NCI-H226 (cell line): ENCODE measurements at places on chromosomes 2 and 18.
A peak's percentile ranks its signal among the peaks of the same experiment; 100 is the strongest.

DNA sequence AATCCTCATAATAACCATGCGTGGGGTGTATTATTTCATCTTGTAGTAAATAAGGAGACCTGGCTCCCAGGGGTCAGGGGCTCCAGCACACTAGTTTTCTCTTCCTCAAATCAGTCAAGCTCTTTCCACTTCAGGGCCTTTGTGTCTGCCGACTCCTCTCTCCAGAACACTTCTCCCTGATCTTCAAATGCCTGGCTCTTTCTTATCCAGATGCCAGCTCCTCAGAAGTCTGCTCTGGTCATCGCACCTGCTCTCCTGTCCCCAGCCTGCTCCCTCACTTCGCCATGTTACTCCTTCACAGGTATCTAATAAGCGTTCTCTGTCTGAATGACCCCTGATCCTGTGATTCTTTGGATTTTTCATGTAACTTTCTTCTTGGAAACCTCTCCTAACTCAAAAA lies 62.0 kb downstream of the GYPC start:
- DNase-seq: no peak

DNA sequence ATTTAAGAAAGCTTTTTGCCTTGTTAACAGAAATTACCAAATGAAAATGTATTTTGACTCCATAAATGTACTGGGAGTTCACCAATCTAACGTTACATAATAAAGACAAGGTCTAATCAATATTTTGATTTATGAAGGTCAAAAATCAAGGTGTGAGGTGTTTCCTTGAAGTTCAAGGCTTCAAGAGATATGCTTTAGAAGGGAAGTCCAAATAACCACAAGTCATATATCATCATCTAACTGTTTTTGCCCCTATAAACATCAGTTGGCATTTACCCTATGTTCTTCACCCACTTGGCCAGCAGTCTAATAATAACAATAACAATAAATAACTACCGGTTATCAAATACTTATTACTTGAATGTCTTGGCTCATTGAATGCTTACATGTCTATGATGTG lies 196.1 kb upstream of the ID2 start:
- DNase-seq: no peak

DNA sequence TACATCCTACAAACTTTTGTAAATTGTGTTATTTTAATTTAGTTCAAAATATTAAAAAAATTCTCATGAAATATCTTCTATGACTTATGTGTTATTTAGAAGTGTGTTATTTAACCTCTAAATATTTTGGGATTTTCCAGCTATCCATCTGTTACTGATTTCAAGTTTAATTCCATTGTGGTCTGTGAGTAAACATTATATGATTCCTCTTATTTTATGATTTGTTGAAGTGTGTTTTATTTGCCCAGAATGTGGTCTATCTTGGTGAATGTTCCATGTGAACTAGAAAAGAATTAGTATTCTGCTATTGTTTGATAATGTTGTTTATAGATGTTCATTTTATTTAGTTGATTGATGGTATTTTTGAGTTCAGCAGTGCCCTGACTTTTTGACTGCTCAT lies 136.0 kb downstream of the ZNF804A start:
- no peak for DNase-seq

DNA sequence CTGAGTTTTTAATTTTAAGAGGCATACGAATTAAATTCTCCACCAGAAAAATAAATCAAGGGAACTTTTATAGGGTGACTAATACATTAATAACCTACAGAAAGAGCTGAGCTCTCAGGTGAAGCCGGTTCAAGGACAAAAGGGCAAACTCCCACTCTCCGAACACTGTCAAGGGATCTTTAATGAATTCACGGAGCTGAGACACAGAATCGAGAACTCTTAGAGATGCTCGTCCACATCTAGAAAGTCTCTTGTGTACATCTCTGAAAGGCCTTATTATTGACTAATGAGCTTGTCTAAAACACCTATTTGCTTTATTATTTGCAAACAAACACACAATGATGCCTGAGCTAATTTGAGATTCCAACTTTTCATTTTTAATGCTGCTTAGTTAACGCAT lies 33.3 kb upstream of the PIK3C3 start:
- no peak for DNase-seq

DNA sequence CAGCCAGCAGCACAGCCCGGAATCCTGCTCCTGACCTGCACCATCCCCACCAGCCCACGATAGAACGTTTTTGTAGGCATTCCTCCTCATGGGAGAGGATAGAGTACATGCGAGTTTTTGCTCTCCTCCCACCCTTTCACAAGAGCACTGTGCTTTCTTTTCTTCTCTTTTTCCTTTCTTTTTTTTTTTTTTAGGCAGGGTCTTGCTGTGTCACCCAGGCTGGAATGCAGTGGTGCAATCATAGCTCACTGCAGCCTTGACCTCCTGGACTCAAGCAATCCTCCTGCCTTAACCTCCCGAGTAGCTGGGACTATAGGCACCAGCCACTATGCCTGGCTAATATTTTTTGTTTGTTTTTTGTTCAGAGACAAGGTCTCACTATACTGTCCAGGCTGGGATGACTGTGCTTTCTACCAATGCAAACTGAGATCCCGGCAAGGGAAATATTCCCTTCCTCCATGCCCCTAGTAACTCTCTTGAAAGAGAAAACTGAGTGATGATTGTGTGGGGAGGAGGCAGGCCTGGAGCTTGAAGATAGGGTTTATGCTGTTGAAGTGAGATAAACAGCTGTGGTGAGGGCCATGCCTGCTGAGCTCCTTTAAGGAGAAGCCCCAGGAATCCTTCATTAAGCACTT lies 82.6 kb upstream of the TXNDC2 start:
- DNase-seq: no peak

DNA sequence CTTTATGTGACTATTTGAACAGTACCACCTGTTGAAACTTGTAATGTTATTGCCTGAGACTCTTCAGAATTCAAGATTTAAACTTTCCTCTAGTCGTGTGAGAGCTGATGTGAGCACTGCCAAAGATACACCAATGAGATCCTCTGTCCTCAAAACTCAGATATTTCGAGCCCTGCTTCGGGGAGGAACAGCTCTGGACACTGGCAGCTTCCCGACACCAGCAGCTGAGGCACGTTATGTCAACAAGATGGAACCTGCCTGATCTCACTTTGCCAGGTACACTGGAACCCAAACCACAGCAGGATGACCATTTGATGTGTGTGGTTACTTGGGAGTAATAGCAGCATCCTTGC lies 319.9 kb upstream of the RBMS1 start:
- no peak for DNase-seq

DNA sequence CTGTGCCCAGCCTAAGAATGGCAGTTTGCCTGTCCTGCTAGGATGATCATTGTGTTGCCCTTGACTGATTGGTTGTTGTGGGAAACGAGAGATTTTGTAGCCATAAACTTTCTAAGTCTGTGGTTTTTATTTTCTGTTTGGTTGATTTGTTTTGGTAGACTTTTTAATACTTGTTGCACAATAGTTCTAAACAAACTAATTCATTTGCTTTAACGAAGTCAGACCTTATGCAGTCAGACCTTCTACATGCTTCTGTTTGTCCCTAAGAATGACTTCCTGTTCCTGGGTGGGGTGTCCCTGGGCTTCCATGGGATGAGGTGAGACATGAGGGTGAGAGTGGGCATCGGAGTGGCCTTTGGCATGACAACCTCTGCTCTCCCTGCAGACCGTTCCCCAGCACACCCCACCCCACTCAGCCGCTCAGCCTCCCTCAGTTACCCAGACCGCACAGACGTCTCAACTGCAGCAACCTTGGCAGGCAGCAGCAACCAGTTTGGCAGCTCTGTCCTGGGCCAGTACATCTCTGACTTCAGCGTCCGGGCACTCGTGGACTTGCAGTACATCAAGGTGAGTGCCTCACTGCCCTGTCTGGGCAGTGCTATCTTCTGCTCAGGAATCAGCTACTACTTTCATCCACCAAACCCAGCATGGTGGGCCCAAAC lies 7.8 kb upstream of the CNNM3 start:
- DNase-seq: no peak

GRCh38 chr2:126238251-126238650 lies 417.7 kb upstream of the GYPC start:
- DNase-seq: no peak

- DNase-seq: peak; percentile 3
Observed at GRCh38 chr2:21836261-21836660, 712.5 kb downstream of the TDRD15 start.

DNA sequence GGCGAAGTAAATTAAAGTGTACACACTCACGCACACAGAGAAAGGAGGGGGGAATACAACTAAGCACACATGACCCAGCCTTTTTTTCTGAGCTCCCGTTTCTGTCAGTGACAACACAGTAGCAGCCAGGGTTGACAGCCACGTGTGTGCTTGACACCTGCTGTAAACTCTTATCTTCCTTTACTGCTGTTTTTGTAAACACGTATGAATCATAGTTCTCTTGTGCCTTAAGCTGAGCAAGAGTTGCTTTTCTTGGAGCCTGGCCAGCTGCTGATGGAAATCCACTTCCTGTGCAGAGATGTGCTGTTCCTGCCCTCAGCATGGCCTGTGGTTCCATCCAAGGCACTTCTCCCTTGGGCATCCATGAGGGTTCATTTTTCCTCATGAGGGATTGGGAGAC lies 561.9 kb downstream of the GALR1 start:
- DNase-seq: no peak

- no peak for DNase-seq
Observed at GRCh38 chr2:24012521-24013188, 2.8 kb downstream of the MFSD2B start.

DNA sequence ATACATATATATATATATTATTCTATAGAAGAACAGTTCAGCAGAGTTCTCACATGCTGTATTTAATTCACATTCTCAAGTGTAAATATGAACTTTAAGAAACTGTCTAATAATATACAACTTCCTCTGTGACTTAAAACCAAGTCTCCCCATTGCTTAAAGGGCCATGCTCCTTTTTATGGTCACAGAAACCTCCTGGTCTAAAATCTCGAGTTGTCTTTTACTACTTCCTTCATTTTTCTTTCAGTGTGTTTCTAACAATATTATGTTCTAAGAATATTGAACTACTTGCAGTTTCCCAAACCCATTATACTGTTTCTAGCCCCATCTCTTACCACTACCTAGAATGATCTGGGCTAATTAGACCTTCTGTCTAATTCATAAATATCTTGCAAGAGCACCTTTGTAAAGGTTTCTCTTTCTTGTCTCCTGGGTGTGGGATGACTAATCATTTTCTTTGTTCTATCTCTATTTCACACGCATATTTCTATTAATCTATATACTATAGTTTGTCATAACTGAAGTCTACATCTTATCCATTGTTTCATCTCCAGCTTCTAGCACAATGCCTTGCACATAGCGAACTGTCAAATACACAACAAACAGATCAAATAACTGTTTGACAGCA lies 48.8 kb downstream of the ERBB4 start:
- DNase-seq: no peak

- DNase-seq: no peak
Observed at GRCh38 chr2:240705204-240705791, 13.6 kb downstream of the AQP12A start.

GRCh38 chr18:65601775-65602174 lies 149.0 kb upstream of the CDH7 start:
- DNase-seq: no peak

DNA sequence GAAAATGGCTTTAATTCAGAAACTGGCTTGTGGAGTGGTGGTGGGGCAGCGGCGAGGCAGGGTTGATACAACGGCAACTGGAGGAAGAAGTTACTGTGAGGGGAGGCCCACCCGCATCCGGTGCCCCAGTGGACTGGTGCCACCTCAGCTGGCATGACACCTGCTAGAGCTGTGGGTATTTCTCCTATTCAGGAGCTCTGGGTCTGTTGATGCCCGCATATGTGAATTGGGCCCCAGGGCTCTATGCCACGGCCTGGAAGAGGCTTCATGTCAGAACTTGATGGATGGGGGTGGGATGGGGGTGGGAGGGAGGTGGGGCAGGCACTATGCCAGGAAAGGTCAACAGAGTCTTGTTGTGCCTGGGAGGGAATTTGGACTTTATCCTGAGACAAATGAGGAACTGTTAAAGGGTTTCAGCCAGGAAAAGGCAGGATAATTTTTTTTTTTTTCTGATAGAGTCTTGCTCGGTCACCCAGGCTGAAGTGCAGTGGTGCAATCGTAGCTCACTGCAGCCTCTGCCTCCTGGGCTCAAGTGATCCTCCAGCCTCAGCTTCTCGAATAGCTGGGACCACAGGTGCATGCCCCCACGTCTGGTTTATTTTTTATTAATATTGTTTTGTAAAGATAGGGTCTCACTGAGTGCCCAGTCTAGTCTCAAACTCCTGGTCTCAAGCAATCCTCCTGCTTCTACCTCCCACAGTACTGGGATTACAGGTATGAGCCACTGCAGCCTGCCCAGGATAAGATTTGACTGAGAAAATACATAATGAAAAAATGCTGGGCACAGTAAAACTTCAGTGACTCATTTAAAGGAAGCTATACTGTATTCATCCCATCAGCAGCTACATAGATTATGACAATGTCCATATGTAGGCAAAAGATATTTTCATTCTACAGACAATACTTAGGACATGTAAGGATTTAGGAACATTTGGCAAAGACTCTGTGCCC lies 52.6 kb downstream of the SH2D6 start:
- DNase-seq: peak; percentile 53

GRCh38 chr2:24183366-24184069 lies 8.7 kb downstream of the FAM228A start:
- no peak for DNase-seq

GRCh38 chr18:55781481-55781957 lies 193.5 kb upstream of the TCF4 start:
- no peak for DNase-seq

DNA sequence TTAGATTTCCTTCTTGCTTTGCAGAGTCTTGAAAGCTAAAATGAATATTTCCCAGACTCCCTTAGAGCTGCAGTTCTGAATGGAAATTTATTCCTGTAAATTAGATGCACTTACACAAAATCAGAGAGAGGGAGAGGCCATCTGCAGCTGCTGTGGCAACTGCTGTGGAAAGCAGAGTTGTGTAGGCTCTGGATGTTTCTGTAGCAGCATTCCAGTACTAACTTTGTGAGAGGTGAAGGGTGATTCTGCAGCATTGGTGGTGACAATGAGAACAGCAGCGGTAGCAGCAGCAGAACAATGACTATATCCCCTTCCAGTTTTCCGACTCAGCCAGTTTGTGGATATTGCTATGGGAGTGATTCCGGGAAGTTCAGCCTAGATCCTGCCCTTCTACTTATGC lies 433.0 kb upstream of the REG3G start:
- no peak for DNase-seq

DNA sequence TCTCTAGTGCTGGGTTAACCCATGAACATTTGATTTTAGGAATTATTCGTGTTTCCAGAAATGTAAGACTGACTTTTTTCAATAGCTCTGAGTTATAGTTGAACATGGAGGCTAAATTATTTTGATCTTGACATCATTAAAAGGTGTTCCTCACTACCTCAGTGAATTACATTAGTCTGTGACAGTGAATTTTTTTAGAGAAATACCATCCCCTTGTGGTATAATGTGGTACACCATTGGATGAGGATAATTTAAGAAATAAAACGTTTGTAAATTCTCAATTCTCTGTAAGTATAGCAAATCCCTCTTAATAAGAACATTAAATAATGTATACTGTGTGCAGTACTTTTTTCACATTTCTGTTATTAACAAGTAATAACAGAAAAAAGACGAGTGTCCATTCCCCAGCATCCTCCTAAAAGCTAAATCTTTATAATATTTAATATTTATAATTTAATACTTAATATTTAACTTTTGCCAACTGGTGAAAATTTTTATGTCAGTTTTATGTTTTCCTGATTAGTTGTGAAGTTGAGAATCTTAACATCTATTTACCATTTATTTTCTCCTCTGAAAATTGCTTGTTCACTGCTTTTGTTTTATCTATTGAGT lies 70.3 kb upstream of the CWC22 start:
- DNase-seq: no peak
